ENCODE measurements at places on chromosomes 6 and 20.

GRCh38 chr20:14957402-14957801, 620.0 kb upstream of the FLRT3 start:
- DNase-seq: no peak

DNA sequence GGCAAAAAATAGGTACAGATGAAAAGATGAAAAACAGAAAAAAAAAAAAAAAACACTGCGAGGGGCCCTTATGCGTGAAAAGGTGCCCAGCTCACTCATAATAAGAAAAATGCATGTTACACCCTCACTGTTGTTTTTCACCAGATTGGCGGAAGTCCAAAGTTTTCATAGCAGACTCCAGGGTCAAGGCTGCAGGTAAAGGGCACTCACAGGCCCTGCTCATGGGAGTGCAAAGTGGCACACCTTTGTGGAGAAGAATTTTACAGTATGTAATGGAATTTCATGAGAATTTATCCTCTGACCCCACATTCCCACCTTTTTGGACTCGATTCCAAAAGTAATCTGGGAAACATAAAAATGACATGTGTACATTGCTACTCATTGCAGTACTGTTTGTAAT, 108.2 kb downstream of the CDKAL1 start:
- DNase-seq: no peak

- no peak for DNase-seq
Observed at GRCh38 chr20:37383229-37383989, 37.5 kb downstream of the SRC start.

DNA sequence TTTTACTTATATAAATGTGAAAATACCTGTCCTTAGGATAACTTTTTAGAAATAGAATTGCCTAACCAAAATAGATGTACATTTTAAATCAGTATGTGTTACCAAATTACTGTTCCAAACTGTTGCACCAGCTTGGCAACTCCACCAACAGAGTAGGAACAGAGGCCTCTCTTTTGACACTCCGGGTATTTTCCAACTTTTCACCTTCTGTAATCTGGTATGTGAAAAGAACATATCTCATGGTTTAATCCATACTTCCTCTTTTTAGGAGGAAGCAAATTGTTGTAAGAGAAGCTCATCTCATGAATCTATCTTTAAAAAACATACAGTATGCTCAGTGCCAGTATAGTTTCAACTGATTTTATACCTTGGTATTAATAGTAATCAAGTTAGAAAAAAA, 24.9 kb downstream of the RNF144B start:
- no peak for DNase-seq
